ENCODE measurements at places on chromosomes 4 and X.

GRCh38 chrX:7132335-7133049, 15.0 kb upstream of the STS start:
- no peak for DNase-seq

DNA sequence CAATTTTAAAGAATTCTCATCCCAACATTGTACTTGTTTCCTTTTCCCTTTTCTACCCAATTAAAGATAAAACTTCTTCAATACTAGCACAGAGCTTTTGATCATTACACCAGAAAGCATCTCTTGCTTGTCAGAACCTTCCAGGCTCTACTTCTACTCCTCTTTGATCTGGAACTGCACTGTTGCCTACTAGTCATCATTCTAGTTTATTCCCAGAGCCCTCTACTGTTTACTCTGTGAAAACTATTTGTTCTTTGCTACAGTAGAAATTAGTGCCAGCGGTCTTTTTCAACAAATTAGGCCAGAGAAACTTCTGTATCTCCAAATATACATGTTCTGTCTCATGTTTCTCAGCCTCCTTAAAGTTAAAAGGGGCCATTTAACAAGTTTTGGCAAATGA, 46.8 kb upstream of the TMPRSS11F start:
- DNase-seq, result no peak

DNA sequence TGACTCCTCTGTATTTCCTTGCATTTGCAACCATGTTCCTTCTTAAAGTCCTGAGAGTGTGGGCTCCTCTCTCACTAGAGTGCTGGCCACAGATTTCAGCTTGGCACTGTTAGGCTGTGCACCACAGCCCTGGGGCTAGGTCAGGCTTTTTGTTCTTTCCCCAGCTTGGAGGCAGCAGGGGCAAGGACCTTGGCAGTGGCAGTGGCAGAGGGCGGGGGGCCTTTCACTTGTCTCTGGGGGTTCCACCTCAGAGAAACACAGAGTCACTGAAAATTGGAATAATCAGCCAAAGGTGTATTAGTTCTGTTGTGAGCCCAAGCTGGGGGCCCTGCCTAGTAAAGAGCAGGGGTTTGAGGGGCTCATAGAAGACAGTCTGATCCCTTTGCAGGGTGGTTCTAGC, 142.8 kb upstream of the CT83 start:
- DNase-seq, result no peak

GRCh38 chrX:84907324-84907968, 96.2 kb upstream of the APOOL start:
- no peak for DNase-seq

DNA sequence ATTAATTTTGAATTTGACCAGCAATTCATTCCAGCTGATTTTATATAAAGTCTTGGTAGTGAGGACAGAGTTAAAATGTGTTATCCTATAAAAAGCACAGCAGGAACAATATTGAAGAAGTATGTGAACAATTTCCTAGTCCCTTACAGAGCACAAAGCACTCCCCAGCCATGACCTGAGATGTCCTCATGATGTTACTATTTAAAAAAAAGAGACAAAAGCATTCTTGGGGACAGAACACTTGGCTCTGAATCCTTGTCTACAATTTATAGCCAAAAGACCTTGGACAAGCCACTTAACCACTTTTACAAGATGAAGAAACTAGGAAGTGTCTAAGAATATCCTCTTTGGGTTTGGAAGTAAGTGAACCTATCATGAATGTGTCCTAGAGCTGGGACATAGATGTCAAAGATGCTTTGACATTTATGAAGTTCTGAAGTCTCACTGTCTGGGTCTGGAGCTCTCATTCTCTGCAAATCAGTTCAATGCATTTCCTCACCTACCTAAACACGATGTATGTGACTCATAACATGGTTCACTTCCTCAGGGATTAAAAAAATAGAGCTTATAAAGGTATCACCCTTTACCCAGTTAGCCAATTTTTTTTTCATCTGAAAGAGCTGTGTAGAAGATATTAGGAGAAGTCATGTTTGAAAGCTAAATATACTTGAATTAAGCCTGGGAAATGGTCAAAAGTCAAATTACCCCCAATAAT, 61.4 kb downstream of the IGFBP7 start:
- no peak for DNase-seq

DNA sequence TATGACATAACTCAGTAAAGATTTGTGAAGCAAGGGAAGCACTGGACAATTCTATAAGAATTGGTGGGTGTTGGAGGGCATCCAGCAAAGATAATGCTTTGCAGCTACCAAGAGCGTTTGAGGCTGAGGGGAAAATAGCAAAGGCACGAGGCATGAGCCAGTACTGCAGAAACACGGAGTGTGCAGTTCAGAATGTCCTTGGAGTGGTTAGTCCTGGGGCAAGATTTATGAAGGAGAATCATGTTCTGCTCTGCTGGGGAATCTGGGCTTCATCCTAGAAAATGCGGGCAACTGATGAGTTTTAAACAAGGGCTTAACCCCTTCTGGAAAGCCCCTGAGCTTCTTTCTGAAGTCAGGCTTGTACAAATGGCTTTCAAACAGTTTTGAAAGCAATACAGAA, 452.5 kb downstream of the IL15 start:
- DNase-seq, result no peak

- DNase-seq, result no peak
Measured at GRCh38 chrX:45756557-45756956, 555.9 kb upstream of the DIPK2B start.

GRCh38 chr4:77728420-77728819, 90.7 kb downstream of the CNOT6L start:
- DNase-seq, result no peak

GRCh38 chr4:24067367-24068193, 177.7 kb upstream of the PPARGC1A start:
- no peak for DNase-seq

- DNase-seq, result no peak
Measured at GRCh38 chr4:75432683-75433082, 81.5 kb downstream of the RCHY1 start.

- no peak for DNase-seq
Measured at GRCh38 chrX:21865436-21865835, 9.6 kb downstream of the YY2 start.

GRCh38 chr4:28702571-28702970, 1841.9 kb downstream of the STIM2 start:
- DNase-seq, result no peak

- DNase-seq, result no peak
Measured at GRCh38 chrX:6826856-6827255, 291.9 kb upstream of the VCX3A start.

DNA sequence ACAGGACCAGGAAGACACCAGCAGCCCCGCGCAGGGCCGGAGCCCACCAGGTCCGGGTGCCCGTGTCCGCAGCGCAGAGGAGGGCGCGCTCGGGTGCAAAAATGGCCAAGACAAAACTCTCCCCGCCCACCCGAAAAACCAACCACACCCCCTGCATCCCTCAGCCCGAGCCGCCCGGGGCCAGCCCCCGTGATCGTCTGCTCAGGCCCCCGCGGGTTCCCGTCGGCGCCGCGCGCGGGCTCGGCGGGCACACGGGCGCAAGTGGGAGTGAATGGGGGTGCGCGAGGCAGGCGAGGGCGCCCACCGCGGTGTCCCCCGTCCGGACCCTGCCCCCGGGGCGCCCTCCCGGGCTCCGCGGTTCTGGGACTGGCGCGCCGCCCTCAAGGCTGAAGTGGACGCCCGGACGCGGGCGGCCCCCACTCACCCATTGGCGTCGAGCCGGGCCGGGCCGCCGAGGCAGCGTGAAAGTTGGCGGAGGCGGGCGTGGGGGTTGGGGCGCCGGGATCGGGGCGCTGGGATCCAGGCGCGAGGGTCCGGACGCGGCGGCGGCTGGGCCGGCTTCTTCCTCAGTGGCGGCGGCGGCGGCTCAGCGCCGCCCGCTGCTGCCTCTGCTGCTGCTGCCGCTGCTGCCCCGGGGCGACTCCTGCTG, 393 bp downstream of the SH3KBP1 start:
- DNase-seq, result peak; percentile 86

DNA sequence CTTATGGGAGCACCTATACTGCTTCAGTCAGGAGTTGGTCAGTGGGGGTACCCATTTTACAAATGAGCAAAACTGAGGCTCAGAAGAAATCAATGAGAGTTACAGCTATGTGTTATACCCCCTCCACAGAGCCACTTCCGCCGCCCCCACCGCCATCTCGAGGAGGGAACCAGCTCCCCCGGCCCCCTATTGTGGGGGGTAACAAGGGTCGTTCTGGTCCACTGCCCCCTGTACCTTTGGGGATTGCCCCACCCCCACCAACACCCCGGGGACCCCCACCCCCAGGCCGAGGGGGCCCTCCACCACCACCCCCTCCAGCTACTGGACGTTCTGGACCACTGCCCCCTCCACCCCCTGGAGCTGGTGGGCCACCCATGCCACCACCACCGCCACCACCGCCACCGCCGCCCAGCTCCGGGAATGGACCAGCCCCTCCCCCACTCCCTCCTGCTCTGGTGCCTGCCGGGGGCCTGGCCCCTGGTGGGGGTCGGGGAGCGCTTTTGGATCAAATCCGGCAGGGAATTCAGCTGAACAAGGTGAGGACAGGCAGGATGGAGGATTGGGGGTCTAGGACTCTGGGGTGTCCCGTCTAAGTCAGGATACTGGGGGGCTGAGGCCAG, 5.0 kb downstream of the WAS start:
- DNase-seq, result no peak

DNA sequence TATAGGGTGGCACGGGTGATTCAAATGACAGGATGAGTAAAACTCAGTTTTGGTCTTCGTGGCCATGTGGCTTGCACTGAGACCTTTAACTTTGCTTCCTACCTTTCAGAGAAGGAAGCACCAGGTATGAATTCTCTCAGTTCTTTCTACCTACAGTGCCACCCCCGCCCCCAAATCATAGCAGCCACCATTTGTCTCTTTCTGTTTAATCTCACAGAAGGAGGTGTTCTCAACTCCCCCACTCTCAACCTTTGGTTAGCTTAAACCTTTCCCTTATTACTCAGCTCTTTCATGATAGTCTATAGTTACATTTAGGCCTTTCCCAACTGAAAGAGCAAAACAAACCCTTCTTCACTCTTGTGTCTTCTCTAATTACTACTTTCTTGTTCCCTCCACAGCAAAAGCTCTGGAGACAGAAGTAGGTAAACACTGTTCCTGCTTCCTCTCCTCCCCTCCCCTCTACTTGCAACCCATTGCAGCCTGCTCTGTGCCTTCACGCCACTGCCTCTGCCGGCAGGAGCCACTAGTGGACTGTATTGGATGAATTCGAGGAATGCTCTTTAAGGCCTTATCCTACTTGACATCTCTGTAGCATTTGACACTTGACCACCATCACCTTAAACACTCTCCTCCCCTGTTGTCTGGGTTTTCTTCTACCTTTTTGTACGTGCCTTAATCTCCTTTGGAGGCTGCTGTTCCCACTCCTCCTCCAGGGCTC, 123.7 kb downstream of the AFF1 start:
- no peak for DNase-seq

GRCh38 chrX:69085151-69085550, 80.1 kb downstream of the PJA1 start:
- no peak for DNase-seq

Data from posterior vena cava (tissue), 2 donors.